B cell (primary cell): ENCODE measurements at places on chromosomes 16 and 17. TPM values are rescaled to one million over a fixed set of nuclear protein-coding genes. Genes with fewer than 3 reads are reported as not detected.

GRCh38 chr16:67177743-67178699, 5.7 kb downstream of the MATCAP1 start:
- DNase-seq: peak; percentile 68

- DNase-seq: no peak
Observed at GRCh38 chr16:35306915-35307314, 1847.5 kb downstream of the TP53TG3F start.

DNA sequence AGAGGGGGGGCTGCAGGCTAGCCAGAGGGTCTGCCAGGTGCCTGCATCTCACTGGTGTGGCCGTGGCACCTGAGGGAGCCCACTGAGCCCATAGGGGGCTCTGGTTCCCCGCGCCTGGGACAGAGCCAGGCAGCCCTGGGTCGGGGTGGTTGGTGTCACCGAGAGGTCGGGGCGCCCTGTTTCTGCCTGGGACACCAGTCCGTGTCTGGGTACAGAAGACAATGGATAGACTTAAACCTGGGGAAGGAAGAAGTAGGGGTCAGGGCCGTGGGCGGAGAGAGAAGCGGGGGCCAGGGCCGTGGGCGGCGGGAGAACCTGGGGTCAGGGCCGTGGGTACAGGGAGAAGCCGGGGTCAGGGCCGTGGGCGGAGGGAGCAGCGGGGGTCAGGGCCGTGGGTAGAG, 3.0 kb downstream of the RFNG start:
- DNase-seq: no peak

- no peak for DNase-seq
Observed at GRCh38 chr16:74888232-74888862, 96.6 kb downstream of the WDR59 start.

The CDH15 gene
- total RNA-seq: not detected in 2 replicates

GRCh38 chr16:87766485-87766797, 655 bp upstream of the KLHDC4 start:
- no peak for DNase-seq

The PRDM7 gene
- not detected in 2 replicates for total RNA-seq
